ENCODE measurements at places on chromosomes 7 and 10.
A peak's percentile ranks its signal among the peaks of the same experiment; 100 is the strongest.

DNA sequence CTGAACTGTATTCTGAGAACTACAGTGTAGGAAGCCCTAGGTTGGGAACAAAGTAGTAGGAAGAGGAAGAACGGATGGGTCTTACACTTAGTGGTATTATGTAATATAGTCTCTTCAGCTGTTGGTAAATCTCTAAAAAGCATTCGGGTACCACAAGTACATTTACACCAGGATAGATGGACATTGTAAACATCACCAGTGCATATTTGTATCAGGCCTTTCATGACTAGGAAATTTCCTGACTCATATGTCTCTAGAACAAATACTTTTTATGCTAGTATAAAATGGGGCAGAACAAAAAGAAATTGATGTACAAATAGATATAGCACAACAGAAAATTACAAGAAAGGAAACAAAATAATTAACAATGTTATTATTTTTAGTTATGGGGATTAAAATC, 21.5 kb upstream of the OR6B1 start:
- DNase-seq: no peak

GRCh38 chr7:155380221-155380861, 77.6 kb upstream of the EN2 start:
- peak; percentile 73 for DNase-seq

GRCh38 chr10:27844223-27844622, 98.6 kb upstream of the MKX start:
- DNase-seq: no peak

DNA sequence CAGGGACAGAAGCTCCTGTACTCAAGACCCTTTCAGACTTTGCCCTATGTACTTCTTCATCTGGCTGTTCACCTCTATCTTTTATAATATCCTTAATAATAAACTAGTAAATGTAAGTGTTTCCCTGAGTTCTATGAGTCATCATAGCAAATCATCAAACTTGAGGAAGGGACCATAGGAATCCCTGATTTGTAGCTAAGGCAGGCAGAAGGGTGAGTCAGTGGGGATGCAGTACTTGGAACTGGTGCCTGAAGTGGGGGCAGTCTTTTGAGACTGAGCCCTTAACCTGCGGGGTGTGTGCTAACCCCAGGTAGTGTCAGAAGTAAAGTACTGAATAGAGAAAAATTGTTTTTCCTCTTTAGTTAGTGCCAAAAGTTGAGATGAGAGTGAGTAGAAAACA, 6.2 kb upstream of the TMEM243 start:
- no peak for DNase-seq

Data from femur (tissue), 1 donor.